ENCODE measurements at places on chromosomes 1 and 21. TPM values are rescaled to one million over a fixed set of nuclear protein-coding genes. Genes with fewer than 3 reads are reported as not detected.

GRCh38 chr1:75115654-75116053, 18.5 kb upstream of the LHX8 start:
- DNase-seq, result no peak

DNA sequence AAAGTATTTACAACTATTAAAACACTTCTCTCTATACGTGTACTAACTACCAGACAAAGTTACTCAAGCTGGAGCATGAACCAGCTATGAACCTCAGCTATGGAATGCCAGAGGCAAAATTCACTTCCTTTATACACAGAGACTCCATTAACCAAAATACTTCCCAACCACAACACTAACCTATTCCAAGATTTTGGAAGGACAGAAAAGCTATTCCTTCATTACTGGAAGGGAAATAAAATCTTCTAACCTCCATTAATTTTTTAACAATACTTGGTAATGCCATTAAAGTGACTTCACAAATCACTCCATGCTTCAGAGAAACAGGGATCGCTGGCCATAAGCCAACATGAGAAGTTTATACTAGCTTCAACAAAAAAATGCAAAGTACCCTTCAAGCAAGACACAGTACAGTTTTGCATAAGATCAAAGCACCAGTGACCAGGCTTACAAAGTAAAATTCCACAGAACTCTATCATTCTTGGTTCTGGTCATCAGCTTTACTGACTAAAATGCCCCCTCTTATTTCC, 58.0 kb downstream of the PUM1 start:
- peak; percentile 91 for DNase-seq

DNA sequence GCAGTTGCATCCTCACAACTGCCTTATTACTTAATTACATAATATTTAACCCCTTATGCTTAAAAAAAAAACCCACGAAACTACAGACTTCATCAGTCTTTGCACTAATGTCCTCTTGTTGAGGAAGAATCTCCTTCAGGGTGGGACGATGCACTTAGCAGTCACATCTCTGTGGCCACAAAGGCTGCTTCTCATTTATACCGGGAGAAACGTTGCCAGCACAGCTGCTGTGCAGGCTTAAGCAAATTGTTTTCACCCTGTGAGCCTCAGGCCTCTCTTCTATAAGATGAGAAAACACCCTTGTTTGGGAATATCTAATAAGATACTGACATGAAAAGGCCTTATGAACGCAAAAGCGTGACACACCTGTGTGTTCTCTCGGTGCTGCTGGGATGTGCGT, 2.9 kb upstream of the OBSCN start:
- no peak for DNase-seq

GRCh38 chr1:23179862-23180261, 11.2 kb upstream of the LUZP1 start:
- DNase-seq, result no peak

DNA sequence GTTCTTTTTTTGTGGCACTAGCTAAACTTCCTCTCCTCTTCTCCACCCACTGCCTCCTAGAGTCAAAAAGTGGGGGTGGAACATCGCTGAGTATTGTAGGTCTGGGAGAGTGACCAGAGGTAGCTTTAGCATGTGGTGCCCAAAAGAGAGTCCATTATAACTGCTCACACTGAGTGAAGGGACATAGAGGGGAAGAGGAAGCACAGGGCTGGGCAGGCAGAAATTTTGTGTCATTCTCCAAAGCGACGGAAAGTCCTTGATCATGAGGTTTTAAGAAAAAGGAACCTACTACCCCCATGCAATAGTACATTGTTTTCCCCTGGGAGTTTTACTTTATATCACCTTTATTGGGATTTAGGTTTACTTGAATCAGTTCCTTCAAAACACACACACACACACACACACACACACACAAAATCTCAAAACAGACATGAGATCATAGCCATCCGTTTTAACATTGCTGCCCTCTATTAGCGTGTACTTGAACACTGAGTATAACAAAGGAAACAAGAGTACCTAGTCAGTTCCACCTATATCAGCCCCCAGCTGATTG, 4.1 kb downstream of the CD84 start:
- DNase-seq, result no peak

GRCh38 chr1:86765073-86765472, 60.7 kb downstream of the SH3GLB1 start:
- no peak for DNase-seq

DNA sequence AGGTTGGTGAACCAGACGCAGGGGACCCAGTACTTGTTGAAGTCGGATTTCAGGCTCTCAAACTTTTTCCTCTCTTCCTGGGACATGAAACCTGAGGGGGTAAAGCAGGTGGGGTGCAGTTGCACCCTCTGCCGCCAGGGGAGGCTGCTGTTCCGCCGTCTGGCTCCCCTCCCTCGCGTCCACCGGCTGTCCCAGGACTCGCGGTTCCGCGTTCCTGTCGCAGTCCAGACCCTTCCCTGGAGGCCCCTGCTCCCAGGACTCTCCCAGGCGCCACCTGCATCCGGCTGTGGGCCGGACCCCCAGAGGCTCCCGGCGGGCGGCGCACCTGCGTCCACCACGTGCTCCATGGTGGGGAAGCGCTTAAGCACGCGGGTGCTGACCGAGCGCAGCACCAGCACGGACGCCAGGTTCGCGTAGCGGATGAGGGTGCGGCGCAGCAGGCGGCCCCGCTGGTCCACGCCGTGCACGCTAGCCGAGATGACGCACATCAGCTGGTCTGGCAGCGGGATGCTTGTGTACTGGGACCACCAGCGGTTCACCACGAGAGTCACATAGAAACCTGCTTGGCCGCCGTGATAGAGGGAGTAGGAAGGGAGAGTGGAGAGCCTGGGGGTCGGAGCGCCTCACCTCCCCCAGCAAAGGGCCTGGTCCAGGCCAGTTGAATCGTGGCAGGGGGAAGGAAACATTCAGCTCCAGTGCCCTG, 1.7 kb downstream of the BEST4 start:
- no peak for DNase-seq

DNA sequence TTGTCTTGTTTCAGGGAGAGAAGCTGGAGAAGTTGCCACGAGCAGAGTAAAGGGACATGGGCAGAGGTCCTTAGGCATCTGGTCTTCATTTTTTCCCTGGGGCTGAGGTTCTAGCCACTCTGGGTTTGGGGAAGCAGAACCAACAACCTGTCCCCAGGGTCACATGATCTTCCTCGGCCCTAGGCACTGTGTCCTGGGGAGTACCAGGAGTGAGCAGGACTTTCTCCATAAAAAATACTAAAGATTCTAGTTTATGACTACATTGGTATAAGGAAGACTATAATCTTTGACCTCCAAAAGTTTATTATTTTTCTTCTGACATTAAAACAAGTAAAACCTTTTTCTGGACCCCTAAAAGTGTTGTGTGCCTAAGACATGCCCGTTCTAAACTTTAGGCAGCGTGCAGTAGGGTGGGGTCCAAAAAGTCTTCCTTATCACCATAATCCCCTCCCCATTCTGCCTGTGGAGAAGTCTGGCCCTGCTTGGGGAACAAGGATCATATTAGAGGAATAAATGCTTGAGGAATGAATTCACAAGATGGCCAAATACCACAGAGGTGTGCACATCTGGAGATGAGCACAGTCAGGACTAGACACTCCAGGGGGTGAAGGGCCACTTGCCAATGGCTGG, 19.3 kb upstream of the IGSF3 start:
- no peak for DNase-seq

- no peak for DNase-seq
Measured at GRCh38 chr1:161193561-161194235, 5.2 kb downstream of the ADAMTS4 start.

- DNase-seq, result no peak
Measured at GRCh38 chr1:61125263-61125662, 42.9 kb downstream of the NFIA start.

GRCh38 chr1:241596633-241597032, 43.5 kb downstream of the CHML start:
- DNase-seq, result no peak

GRCh38 chr1:62012836-62013235, 181.8 kb upstream of the L1TD1 start:
- DNase-seq, result no peak

DNA sequence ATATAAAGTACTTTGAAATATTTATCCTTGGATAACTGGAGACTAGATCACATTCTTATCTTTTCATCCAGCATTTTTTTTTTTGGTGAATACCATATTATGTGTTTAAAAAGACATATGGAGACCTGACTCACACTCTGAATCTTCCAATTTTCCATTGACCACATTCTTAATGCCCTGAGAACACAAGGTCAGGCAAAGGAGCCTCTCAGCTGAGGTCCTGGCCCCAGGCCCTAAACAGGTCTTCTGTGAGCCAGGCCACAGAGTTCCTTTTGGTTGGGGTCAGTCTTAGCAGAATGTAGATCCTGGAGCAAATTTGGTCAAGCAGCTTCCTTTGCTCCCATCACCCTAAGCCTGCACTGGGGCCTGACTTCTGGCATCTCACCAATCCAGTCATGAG, 390.1 kb upstream of the ST6GALNAC5 start:
- DNase-seq, result no peak

The SZRD1 gene
- total RNA-seq, result 91.1 TPM

The PIGK gene
- total RNA-seq, result 82.7 TPM

The TMEM82 gene
- total RNA-seq, result not detected

The NES gene
- total RNA-seq, result 0.37 TPM

The ANKRD13C gene
- total RNA-seq, result 33.7 TPM
